HAP-1 (cell line): ENCODE measurements at places on chromosomes 6 and 20.

DNA sequence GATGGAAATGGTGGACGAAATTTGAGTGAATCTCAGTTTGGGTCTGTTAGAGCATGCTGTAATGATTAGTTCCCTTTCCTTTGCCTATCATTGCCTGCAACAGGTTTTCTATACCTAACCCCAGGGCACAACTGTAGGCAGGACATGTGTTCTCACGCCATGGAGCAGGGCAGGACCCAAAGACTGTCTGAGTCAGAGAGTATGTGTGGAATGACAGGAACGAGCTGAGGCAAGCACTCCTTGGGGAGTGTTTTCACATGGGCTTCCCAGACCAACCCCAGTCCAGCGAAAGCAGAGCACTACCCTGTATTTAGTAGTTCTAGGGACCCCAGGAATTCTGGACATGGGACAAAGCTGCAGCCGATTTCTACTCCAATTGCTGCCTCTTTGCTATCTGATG lies 234.2 kb downstream of the HACE1 start:
- no peak for DNase-seq

DNA sequence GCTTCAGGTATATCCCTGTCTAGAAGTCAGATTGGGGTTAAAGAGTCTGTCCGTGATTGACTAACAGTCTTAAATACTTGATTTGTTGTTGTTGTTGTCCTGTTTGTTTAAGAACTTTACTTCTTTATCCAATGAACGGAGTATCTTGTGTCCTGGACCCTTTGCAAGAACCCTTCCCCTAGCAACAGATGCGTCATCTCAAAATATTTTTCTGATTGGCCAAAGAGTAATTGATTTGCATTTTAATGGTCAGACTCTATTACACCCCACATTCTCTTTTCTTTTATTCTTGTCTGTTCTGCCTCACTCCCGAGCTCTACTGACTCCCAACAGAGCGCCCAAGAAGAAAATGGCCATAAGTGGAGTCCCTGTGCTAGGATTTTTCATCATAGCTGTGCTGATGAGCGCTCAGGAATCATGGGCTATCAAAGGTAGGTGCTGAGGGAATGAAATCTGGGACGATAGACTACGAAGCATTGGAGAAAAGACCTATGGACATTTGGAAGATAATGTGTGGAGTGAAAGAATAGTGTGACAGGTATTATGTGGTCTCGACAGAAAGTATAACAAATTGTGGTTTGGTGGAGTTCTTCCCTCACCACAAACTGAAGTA lies at the start of gene HLA-DRA:
Gene HLA-DRA, plus strand, starts transcription at position 286 of the 613 bp plus-strand sequence. Its CDS starts 64 bp downstream, at position 350.
- peak; percentile 39 for DNase-seq

DNA sequence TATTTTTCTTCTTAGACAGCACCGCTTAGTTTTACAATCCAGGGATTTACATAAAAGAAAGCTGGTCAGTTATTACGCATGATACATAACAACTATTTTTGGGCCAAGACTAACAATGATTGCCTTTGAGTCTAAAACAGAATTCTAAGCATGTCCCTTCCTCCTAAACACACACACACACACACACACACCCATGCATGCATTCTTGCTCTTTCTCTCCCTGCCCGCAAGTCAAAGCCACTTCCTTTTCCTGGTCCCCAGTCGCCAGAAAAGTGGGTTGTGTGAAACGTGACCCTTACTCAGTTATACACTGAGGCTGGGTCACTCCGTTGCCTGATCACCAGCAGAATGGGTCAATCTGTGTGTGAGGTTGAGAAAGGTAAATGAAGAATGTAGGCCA lies 31.4 kb downstream of the FYN start:
- DNase-seq = no peak

- no peak for DNase-seq
These were observed 78.5 kb downstream of the CD164 start for GRCh38 chr6:109303640-109304283.

DNA sequence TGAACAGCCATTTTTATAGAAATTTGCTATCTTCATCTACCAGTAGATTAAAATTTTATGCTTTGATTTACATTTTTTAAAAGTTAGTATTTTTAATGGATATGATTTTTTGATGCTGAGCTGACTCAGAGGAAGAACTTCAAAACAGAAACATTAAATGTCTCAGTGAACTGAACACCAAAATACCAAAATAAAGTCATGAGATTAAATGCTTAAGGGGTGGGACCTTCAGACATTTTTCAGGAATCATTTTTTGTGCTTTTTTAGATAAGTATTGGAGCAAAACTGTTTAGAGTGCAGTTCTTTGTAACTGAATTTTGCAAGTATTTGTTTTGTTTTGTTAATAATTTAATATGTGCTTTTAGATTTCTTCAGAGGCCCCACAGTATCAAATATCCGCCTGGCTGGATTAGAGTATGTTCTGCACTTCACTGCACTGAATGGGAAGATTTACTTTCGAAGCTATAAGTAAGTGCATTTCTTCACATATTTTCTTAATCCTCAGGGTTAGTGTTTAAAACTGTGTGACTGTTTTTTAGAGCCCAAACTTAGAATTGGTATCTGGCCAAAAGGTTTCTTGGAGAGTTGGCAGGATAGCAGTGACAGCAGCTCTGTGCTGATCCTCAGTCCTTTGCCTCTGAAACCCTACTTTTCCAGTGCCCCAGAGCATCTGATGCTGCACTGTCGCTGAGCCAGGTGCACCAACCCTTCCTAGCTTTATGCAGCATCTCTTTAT lies 33.7 kb downstream of the RPF2 start:
- no peak for DNase-seq

GRCh38 chr6:132021552-132022375 lies 70.6 kb upstream of the CCN2 start:
- no peak for DNase-seq

DNA sequence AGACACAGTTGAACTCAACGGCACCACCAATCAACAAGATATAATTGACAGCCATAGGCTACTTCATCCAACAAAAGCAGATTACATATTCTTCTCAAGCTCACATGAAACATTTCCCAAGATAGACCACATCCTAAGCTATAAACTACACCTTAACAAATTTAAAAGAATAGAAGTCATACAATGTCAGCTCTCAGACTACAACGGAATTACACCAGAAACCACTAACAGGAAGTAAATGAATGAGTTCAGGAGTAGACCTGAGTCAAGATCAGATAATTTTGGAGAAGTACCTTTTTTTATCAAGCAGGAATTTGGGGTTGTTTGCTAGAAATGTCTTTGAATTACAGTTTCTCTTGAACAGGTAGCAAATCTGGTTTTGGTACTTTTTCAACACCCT lies 237.8 kb downstream of the TBX18 start:
- no peak for DNase-seq

DNA sequence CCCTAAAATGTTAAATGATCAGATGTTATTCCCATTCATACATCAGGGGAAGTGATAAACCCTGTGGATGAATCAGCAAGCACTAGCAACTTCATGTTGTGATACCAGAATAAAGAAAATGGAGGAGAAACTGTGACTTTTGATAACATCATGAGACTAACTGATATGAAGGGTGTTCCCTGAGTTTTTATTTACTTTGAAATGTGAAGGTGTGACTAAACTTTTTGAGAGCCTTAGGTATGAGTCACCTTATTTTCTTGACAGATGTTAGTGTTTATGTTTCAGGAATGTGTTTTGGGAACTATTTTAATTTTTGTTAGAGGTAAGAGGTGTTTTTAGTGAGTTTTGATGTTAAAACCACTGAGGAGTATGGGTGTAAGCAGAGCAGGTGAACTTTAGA lies 4.4 kb downstream of the PARD6B start:
- no peak for DNase-seq

- DNase-seq = peak; percentile 57
These were observed 49.2 kb downstream of the GMDS start for GRCh38 chr6:2196079-2196679.

DNA sequence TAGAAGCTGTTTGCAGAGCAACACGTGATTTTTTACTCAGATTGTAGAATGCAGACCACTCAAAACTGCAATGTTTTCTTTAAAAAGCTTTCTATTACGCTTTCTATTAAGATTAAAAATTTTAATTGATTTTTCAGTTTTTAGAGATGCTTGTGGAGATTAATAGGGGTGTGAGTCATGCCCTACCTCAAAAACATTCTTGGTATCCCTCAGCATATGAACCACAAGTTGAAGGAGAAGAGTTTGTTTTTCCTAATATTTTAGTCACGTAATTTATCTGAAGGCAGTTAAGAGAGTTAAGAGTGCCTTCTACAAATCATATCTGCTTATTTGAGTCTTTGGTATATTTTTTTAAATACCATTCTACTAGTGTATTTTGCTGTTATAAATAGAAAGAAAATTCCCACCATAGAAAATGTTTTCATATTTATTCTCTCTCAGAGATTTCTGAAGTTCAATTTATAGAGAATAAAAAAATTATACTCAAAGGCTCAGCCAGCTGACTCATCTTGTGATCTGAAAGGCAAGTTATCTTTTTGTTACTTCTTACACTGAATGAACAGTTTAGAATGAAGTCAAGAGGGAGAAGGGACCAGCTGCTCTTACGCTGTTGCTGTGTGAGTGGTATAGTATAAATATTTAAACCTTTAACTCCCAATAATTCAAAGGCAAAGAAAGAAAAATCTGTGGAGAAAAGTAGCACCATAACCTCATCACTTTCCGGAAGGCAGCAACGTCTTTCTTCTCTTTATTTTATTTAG lies 7.6 kb downstream of the RIPOR2 start:
- DNase-seq = no peak

DNA sequence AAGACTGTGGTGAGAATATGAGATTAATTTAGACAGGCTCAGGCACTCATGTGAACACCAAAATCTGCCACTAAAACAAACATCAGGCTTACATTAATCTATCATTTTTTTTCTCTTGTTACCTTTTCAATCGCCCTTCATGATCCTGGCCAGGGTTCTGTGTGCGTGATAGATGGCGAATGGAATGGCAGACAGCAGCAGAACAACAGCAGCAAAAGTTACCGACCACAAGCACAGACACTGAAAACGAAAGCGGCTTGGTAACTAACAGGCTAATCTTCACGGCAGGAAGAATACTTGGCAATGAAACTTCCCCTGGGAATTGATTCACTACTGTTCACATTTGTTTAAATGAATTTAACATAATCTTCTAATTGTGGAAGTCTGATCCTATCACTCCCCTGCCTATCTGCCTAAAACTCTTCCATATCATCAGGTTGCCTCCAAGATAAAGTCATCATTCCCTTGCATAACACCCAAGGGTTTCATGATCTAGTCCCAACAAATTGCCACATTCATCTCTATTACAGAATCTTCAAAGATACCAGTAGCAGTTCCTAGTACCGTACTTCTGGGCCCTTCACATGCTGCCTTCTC lies 28.7 kb downstream of the PTPRK start:
- peak; percentile 58 for DNase-seq

DNA sequence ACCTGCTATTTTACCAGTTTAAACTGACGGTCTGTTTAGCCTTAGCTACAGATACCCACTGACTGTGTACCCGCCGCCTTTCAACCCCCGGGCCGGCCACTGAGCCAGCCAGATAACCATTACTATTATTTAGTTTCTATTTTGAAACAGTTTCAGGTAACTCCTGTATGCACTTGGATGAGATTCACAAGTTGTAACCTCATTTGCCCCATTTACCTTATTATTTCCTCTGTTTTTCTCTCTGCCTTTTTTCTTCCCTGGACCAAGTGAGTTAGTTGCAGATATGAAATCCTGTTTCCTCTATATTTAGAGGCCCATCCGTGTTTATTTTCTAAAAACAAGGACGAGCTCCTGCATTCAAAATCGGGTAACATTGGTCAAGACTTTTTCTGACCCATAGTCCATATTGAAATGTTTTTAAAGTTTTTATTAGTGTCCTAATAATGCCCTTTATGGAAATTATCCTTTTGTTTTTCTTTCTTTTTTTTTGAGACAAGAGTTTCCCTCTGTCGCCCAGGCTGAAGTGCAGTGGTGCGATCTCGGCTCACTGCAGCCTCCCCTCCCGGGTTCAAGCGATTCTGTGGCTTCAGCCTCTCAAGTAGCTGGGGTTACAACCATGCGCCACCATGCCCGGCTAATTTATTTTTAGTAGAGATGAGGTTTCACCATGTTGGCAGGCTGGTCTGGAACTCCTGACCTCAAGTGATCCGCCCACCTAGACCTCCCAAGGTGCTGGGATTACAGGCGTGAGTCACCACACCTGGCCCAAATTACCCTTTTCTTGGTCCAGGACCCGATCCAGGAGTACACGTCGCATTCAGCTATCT lies 767 bp downstream of the AP5S1 start:
- DNase-seq = no peak

DNA sequence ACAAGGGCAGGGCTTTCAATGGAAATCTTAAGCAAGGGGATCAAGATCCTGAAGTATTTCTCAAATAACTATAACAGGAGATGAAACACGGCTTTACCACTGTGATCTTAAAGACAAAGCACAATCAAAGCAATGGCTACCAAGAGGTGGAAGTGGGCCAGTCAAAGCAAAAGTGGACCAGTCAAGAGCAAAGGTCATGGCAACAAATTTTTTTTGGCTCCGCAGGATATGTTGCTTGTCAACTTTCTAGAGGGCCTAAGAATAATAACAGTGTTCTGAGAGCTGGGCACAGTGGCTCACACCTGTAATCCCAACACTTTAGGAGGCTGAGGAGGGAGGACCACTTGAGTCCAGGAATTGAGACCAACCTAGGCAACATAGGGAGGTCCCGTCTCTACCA lies 54.1 kb downstream of the ILRUN start:
- DNase-seq = no peak

DNA sequence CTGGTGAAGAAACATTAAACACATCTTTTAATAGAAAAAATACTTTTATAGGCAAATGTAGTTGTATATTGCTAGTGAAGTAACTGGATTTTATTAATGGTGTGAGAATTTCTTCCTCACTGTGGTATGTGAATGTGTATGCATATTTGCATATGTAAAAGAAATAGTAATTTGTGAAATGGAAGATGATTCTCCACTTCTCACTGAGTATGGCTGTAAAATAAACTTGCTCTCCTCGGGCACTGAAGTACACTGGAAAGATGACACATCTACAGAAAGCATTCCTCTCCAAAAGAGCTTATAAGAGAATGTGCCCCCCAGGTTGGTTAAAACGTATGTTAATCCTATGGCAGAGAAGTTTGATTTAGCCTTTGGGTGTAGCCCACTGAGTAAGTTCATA lies 155.5 kb downstream of the LPA start:
- DNase-seq = no peak

- no peak for DNase-seq
These were observed 82.6 kb downstream of the SLC22A3 start for GRCh38 chr6:160430751-160431150.
